ENCODE measurements at places on chromosomes 3 and 15. TPM values are rescaled to one million over a fixed set of nuclear protein-coding genes. Genes with fewer than 3 reads are reported as not detected.

GRM2 gene
- total RNA-seq, result 10.6 TPM

BOC gene
- total RNA-seq, result 8.1 TPM

MITF gene
- total RNA-seq, result 0.98 TPM

SLC9C1 gene
- 0.25 TPM for total RNA-seq

TMOD2 gene
- 208 TPM for total RNA-seq

Data from temporal lobe (tissue), 4 donors.